Neural crest cell (in vitro differentiated cells): ENCODE measurements at places on chromosomes 11 and 22. TPM values are rescaled to one million over a fixed set of nuclear protein-coding genes. Genes with fewer than 3 reads are reported as not detected.

DNA sequence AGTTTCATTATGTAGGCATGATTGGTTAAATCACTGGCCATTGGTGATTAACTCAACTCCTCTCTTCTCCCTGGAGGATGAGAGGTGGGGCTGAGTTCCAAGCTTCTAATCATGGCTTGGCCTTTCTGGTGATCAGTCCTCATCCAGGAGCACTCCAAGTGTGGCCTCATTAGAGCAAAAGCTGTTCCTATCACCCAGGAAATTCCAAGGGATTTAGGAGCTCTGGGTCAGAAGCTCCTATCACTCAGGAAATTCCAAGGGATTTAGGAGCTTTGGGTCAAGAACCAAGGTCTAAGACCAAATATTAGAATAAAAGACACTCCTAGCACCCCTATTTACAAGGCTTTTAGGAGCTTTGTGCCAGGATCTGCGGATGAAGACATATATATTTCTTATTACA is 168.0 kb upstream of the BDNF start:
- H3K27me3 ChIP-seq: peaks cover 15% of the 10 kb centered on the region
- no peaks in the 10 kb centered on the region for H3K36me3 ChIP-seq
- no peak for DNase-seq
- H3K4me1 ChIP-seq: no peaks in the 10 kb centered on the region

- no peak overlapping the region for H3K4me3 ChIP-seq
- H3K36me3 ChIP-seq: no peaks in the 10 kb centered on the region
- H3K27me3 ChIP-seq: no peaks in the 10 kb centered on the region
- peaks cover 6% of the 10 kb centered on the region for H3K4me1 ChIP-seq
- DNase-seq: no peak
Observed at GRCh38 chr22:47130883-47131631, 368.6 kb downstream of the TBC1D22A start.

GRCh38 chr11:125356797-125357196 is 139.3 kb downstream of the FEZ1 start:
- no peak for DNase-seq
- peak overlapping the region; percentile 1 for H3K4me3 ChIP-seq
- peaks cover 61% of the 10 kb centered on the region for H3K4me1 ChIP-seq
- H3K27me3 ChIP-seq: peaks cover 3% of the 10 kb centered on the region
- H3K27ac ChIP-seq: peak overlapping the region; percentile 84
- H3K36me3 ChIP-seq: peaks cover 9% of the 10 kb centered on the region

DNA sequence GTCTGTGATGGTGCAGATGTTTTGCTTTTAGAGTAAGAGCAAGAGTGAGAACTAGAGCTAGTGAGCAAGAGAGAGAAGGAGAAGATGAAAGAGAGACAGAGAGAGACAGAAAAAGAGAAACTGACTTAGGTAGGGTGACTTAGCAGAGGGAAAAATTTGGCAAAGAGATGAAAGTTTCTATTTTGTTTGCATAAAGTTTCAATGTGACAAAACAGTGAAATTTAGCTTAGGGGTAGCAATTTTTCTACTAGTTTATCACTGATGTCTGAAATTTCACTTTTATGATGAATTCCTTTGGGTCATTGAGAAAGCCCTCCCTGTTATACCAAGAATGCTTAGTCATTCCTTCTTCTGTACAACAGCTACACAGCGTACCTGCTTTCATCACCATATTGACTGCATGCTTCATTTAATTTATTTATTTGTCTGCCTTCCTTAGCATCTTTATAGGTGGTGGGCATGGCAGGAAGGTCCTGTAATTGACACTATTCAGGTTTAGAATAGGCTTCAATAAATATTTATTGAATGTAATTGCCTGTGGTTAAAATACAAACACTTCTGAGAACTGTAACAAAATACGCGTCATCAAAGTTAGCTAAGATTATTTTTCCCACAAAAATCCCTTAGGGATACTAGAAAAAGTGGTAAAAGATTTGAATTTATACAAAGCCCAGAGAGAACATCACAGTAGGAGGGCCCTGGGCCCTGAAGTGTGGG is 19.9 kb upstream of the CTSC start:
- H3K4me3 ChIP-seq: no peak overlapping the region
- H3K27ac ChIP-seq: no peak overlapping the region
- no peaks in the 10 kb centered on the region for H3K36me3 ChIP-seq
- peaks cover 8% of the 10 kb centered on the region for H3K4me1 ChIP-seq
- no peak for DNase-seq

DNA sequence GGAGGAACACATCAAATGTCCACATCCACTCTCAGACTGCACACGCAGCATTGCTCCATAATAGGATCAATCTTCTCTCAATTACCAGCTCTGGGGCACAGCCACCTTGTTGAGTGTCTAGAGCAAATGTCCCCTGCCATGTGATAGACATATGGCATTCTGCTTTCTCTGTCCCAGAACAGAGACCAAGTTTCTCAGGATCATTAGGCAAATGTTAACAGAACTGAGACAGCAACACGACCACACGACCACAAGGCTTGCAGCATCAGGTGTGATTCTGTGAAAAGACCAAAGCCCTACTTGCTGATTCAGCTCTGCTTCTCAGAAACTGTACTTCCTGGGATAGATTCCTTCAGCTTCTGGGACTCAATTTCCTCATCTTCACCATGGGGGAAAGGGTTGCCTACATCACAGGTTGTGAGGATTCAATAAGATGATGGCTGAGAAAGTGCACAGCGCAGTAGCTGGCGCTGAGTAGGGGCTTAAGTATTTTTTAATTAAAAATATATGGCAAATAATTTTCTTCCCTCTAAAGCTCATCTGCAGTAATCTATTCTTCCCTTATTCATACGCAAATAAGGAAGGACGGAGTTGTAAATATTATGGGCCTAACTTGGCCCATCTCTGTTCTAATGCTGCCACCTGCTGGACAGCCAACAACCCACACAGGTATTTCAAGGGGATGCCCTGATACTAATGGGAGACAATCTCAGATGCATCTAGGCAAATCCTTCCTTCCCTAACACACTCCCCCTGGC is 54.3 kb upstream of the USP47 start:
- no peaks in the 10 kb centered on the region for H3K36me3 ChIP-seq
- H3K4me3 ChIP-seq: no peak overlapping the region
- H3K27ac ChIP-seq: no peak overlapping the region
- peak; percentile 86 for DNase-seq
- peaks cover 5% of the 10 kb centered on the region for H3K4me1 ChIP-seq
- no peaks in the 10 kb centered on the region for H3K27me3 ChIP-seq

GRCh38 chr11:46332568-46333393 is 14.5 kb upstream of the DGKZ start:
- peaks cover 60% of the 10 kb centered on the region for H3K27me3 ChIP-seq
- H3K36me3 ChIP-seq: no peaks in the 10 kb centered on the region
- no peak for DNase-seq

DNA sequence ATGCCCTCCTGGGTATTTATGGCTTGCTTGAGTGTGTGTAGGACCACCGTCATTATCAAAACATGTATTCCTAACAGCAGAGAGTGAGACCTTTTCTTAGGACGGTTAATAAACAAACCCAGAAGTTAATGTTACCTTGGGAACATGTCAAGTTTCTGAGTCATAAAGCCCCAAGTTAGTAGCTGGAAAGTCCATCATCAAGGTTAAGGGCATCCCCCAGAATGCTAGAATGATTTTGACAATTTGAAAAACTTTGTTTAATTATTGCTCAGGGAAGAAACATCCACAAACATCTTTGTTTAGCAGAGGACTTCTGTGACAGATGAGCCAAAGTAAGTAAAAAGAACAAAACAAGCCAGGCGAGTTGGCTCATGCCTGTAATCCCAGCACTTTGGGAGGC is 20.0 kb downstream of the CAVIN3 start:
- H3K4me1 ChIP-seq: peaks cover 9% of the 10 kb centered on the region
- DNase-seq: no peak
- H3K4me3 ChIP-seq: no peak overlapping the region
- H3K27me3 ChIP-seq: no peaks in the 10 kb centered on the region

- no peak for DNase-seq
- H3K27me3 ChIP-seq: no peaks in the 10 kb centered on the region
- no peaks in the 10 kb centered on the region for H3K36me3 ChIP-seq
- peaks cover 27% of the 10 kb centered on the region for H3K4me1 ChIP-seq
- no peak overlapping the region for H3K4me3 ChIP-seq
Observed at GRCh38 chr22:24290459-24290858, 19.8 kb downstream of the SPECC1L start.

GRCh38 chr11:35886759-35887158 is 57.1 kb upstream of the LDLRAD3 start:
- H3K36me3 ChIP-seq: no peaks in the 10 kb centered on the region
- H3K27ac ChIP-seq: no peak overlapping the region
- DNase-seq: no peak
- no peaks in the 10 kb centered on the region for H3K27me3 ChIP-seq
- peaks cover 6% of the 10 kb centered on the region for H3K4me1 ChIP-seq

DNA sequence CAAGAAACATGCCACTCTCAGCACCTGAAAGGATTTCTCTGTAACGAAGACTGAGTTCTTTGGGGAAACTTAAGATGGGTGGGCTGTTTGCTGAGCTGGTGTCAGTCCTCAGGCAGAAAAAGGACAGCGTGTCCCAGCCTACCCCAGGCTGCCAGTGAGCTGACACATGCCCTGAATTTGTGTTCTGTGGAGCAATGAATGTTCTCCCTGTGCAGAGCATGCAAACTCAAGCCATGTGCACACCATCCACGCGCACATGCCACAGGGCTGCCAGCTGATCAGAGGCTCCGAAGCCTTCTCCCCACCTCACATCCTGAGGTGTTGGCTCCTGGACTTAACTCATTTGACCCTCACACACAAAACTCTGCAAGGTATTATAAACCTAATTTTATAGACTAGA is 104.9 kb downstream of the KCNC1 start:
- H3K4me3 ChIP-seq: no peak overlapping the region
- H3K27me3 ChIP-seq: no peaks in the 10 kb centered on the region
- DNase-seq: no peak
- no peaks in the 10 kb centered on the region for H3K4me1 ChIP-seq

GRCh38 chr11:70109006-70109405 is 30.9 kb downstream of the ANO1 start:
- H3K36me3 ChIP-seq: no peaks in the 10 kb centered on the region
- no peak overlapping the region for H3K4me3 ChIP-seq
- H3K4me1 ChIP-seq: peaks cover 40% of the 10 kb centered on the region
- H3K27me3 ChIP-seq: peaks cover 4% of the 10 kb centered on the region
- no peak for DNase-seq
- no peak overlapping the region for H3K27ac ChIP-seq

GRCh38 chr11:4684631-4685285 is 12.9 kb downstream of the OR51E2 start:
- peaks cover 12% of the 10 kb centered on the region for H3K4me1 ChIP-seq
- DNase-seq: no peak
- H3K36me3 ChIP-seq: no peaks in the 10 kb centered on the region
- H3K4me3 ChIP-seq: no peak overlapping the region
- H3K27ac ChIP-seq: no peak overlapping the region
- H3K27me3 ChIP-seq: no peaks in the 10 kb centered on the region

- no peaks in the 10 kb centered on the region for H3K36me3 ChIP-seq
- no peak within 1 kb of the TSS for H3K27ac ChIP-seq
- peaks cover 65% of the 10 kb centered on the region for H3K27me3 ChIP-seq
- peaks cover 4% of the 10 kb centered on the region for H3K4me1 ChIP-seq
- DNase-seq: peak; percentile 49
Observed at GRCh38 chr22:45284705-45285262, at the start of gene UPK3A. Gene UPK3A (plus strand): TSS chr22:45284949. CDS start chr22:45285014, 65 bp downstream.

GRCh38 chr11:56932572-56933220 is 56.0 kb upstream of the OR5AK2 start:
- H3K36me3 ChIP-seq: no peaks in the 10 kb centered on the region
- no peak for DNase-seq
- no peak overlapping the region for H3K27ac ChIP-seq
- H3K27me3 ChIP-seq: peaks cover 8% of the 10 kb centered on the region
- no peaks in the 10 kb centered on the region for H3K4me1 ChIP-seq

DNA sequence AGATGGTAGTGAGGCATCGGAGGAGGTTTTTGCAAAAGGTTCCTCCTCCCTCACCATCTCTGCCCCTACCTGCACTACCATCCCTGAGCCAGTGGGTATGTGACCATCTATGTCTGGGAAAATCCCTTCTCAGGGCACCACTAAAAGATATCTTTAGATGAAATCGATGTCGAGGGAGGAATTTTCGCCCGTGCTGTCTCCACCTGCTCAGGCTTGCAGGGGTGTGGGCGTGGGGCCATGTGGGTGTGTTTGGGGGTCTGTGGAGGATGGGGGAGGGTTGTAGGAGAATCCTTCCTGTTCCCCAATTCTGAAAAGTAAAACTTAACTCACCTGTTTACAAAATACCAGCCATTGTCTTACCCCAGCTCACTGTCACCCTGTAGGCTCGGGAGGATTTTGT is 12.4 kb downstream of the MPPED1 start:
- peaks cover under 1% of the 10 kb centered on the region for H3K27me3 ChIP-seq
- no peaks in the 10 kb centered on the region for H3K36me3 ChIP-seq
- H3K27ac ChIP-seq: no peak overlapping the region

The MS4A6E gene
- not detected in 2 replicates for total RNA-seq

The BCO2 gene
- total RNA-seq: 1.0 and 1.5 TPM in 2 replicates
